ENCODE measurements at places on chromosomes 7 and 10. TPM values are rescaled to one million over a fixed set of nuclear protein-coding genes. Genes with fewer than 3 reads are reported as not detected.

MAD1L1 gene
- total RNA-seq: 55.8 TPM

OR2A5 gene
- total RNA-seq: not detected

SLC26A3 gene
- 0.48 TPM for total RNA-seq

RELN gene
- total RNA-seq: 0.15 TPM

LIPK gene
- total RNA-seq: not detected

VGF gene
- not detected for total RNA-seq

CPA2 gene
- 0.55 TPM for total RNA-seq

LAMB4 gene
- total RNA-seq: not detected

COBL gene
- total RNA-seq: 0.03 TPM

C10orf53 gene
- not detected for total RNA-seq

FBXL13 gene
- 1.1 TPM for total RNA-seq

GIMAP6 gene
- total RNA-seq: 14.8 TPM

ATG9B gene
- 5.8 TPM for total RNA-seq

NIPSNAP2 gene
- 39.7 TPM for total RNA-seq

WNT16 gene
- total RNA-seq: 0.16 TPM

CLDN12 gene
- total RNA-seq: 2.3 TPM

MTG1 gene
- total RNA-seq: 67.1 TPM

BTBD16 gene
- total RNA-seq: not detected

PDLIM1 gene
- total RNA-seq: 1.2 TPM

DGKB gene
- not detected for total RNA-seq

SNX13 gene
- total RNA-seq: 23.7 TPM

SNX10 gene
- 18.9 TPM for total RNA-seq

SMKR1 gene
- total RNA-seq: 7.9 TPM

PARD3 gene
- 0.35 TPM for total RNA-seq

ADCYAP1R1 gene
- not detected for total RNA-seq

PRSS58 gene
- total RNA-seq: not detected

HGF gene
- 0.16 TPM for total RNA-seq

SAMD9L gene
- 8.1 TPM for total RNA-seq

NSMCE4A gene
- 81.0 TPM for total RNA-seq

XRCC2 gene
- 8.2 TPM for total RNA-seq
